Stimulated activated CD8-positive, alpha-beta memory T cell treated with anti-CD3 and anti-CD28 coated beads, Interleukin-4, amount 100 ng/mL, for 4 hours (primary cell): ENCODE measurements at places on chromosomes 2 and 18.

DNA sequence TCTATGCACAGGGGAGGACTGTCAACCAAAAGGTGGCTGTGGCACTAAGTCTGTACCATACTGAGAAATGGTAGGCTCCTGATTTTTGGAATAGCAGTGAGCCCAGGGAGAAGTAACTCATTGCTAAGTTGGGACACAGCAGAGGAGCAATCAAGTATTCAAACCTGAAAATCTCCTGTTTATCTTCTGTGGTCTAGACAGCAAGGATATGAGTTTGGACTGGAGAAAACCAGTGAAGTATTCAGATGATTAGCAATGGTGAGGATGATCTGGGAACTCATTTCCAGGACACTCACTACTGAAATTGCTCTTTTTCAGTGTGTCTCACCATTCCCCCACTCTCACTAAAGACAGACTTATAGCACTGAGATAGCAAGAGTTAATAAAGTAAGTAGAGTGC, 112.0 kb downstream of the GULP1 start:
- DNase-seq, result no peak

DNA sequence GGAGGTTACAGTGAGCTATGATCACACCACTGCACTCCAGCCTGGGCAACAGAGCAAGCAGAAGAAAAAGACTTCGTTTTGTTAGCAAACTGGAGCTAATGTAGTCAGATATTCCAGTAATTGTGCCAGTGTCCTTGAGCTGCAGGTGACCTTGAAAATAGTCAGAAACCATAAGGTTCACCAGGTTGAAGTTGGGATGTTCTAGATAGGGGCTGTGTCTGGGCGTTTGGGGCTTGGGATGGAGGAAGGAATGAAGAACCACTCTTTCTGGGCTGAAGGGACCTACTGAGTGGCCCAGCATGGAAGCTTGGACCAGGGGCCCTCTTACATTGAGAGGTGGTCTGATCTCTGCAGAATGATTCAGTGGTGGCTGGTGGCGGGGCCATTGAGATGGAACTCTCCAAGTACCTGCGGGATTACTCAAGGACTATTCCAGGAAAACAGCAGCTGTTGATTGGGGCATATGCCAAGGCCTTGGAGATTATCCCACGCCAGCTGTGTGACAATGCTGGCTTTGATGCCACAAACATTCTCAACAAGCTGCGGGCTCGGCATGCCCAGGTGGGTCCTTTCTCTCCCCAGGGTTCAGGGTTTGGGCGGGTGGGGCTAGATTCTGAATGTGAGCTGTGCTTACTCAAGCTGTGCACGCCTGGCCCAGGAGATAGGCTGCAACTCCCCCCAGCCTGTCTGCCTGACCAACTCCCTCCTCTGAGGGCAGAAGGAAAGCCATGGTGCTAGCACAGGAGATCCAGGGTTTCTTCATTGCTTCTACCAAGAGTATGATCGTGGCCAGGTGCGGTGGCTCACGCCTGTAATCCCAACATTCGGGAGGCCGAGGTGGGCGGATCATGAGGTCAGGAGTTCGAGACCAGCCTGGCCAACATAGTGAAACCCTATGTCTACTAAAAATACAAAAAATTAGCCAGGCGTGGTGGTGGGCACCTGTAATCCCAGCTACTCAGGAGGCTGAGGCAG, 17.1 kb downstream of the CCT7 start:
- DNase-seq, result no peak

GRCh38 chr2:114609801-114610200, 167.4 kb downstream of the DPP10 start:
- DNase-seq, result no peak

GRCh38 chr18:24013051-24013450, 1.5 kb upstream of the TTC39C start:
- DNase-seq, result no peak

GRCh38 chr2:68714866-68715265, 19.7 kb upstream of the ARHGAP25 start:
- no peak for DNase-seq

DNA sequence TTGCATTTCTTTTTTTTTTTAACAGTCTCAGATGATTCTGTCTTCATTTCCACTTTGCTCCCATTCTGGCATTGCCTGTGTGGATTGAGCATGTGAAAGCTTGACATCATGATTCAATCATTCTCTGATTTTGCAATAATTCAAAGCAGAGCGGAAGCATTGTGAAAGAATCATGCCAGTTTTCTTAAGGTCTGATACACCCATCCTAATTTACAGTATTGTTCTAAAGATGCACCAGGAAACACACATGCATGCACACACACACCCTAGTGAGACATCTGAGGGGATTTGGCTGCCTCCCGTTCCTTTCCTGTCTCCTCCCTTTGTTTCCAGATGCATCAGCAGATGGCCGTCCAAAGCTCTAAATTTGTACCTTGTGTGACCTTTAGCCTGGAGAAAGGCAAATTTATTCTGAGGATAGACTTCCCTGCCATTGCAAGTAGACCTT, 97.3 kb downstream of the FMNL2 start:
- DNase-seq, result no peak

GRCh38 chr2:136517716-136518115, 247.6 kb upstream of the THSD7B start:
- no peak for DNase-seq

GRCh38 chr2:203033395-203033794, 18.7 kb downstream of the NBEAL1 start:
- no peak for DNase-seq

DNA sequence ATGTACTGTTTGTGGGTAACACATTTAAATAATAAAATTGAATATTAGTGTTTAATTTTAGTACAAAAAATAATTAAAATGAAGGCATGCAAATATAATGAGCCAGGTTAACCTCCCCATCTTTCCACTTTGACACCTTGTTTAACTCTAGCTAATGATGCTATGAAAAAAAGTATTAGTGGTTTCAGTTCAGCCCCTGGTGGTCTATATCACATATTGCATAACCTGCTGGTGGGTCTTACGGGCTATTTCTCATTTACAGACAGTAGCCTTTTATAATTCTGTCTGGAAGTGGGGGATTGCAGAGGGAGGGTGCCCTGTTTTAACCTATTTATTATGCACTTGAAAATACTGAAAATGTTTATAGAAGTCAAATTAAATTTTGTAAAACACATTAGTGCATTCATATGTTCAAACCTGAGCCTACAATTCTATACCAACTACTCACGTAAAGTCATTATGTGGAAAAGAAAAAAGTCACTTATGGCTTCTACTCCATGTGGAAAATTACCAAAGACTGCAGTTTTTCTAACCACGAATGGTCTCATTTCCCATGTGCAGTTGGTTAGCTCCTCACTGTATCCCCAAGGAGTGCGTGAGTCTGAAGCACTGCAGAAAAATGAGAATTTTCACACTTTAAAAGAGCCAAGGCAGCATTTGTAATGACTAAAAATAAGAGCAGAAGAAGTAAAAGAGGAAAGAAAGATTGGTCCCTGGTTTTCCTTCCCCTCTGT, 381.0 kb downstream of the MTX2 start:
- no peak for DNase-seq

DNA sequence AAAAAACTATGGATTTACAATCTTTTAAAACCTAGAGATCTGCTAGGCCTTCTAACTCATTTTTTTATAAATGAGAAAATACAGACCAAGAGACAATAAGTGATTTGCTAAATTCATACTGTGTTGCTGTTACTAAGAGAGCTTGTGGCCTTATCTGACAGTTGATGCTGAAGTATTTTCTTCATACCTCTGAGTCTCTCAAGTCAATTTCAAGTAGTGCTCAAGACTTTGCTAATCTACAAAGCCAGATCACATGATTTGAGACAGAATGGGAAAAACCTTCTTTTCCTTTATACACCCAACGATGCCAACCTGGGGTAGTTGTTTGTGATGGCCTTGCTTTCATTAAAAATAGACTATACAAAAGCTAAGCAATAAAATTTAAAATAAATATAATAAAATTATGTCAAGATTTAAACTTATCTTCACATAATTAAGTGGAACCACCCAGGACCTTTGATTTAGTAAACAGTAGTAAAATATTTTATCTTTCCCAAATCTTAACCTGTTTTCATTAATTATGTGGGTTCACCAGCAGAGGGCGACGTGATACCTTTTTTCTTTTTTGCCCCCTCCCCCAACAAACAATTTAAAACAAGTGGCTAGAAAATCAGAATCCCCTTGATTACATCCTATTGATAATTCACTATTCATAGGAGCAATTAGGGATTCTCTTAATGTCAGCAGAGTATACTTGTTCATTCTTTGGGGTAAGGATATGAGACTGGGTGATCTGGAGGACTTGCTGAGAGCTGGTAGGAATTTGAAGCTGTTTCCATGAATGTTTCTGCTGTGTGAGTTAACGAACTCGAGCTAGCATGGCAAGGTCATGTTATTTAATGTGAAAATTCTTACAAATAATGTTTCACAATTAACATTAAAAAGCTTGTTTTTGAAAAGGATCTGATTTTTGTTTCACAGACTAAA, 49.6 kb upstream of the SLC5A7 start:
- no peak for DNase-seq

DNA sequence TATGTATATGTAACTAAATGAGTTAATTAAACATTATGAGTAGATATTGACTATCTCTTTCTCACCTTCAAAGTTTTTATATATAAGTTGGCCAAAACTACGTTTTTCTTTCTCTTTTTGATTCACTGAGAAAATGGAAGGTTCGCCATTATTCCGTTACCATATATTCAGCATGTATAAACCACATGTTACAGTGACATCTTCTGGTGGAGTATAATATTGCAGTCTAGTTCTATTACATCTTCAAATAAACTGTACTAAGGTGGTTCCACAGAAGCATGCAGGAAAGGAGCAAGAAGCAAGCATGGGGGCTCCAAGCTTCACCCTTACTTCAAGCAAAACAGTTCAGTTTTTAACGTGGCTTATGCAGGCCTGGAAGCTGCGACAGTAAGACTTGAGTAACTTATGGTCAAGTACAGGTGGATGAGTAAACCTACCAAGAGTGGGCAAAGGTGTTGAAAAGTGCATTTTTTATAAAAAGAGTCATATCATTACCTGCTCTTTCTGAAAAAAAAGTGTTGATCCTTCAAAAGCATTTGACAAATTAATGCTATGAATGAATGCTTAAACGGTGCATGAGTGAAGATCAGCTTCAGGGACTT, 129.8 kb upstream of the RAB6C start:
- DNase-seq, result no peak

- no peak for DNase-seq
These were observed 3.1 kb downstream of the NRXN1 start for GRCh38 chr2:51028829-51029228.

DNA sequence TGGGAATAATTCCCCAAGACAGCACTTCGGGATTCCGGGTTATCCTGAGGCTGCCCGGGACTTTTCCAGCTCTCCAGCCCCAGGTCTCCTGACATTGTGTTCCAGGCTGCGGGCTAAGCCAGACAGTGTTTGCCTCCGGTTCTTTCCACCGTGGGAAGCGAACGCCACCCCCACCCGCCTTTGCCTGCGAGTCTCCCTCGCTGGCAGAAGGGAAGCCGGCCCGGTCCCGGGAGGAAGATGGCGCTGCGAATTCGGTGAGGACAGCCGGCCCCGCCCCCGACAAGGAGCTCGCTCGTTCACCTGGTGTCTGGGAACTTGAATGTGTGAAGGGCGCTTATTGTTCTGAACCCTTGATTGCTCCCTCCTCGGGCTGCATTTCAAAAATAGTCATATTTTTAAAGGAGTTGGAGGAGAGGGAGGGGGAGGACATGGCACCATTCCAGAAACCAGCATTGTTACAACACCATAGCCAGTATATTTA, 2.9 kb downstream of the LRATD1 start:
- DNase-seq, result no peak

GRCh38 chr2:118013221-118013723, 598 bp downstream of the CCDC93 start:
- no peak for DNase-seq

- no peak for DNase-seq
These were observed 279.8 kb downstream of the C1D start for GRCh38 chr2:67783026-67783425.

DNA sequence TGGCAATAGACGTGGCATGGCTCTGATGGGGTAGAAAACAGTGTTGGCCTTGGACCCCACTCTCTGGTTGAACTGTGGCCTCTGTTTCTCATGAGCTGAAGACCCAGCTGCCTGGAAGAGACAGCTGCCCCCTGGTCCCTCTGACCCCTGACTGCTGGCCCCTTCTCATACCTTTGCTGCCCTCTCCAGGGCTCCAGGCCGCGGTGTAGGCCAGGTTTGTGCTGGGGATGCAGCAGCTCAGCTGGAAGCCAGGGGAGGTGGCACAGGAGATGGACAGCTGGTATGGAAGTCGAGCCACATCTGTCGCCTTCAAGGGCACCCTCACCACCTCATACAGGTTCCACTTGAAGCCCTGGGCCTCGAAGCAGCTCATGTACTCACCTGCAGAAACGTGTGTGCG, 31.7 kb upstream of the SELENOI start:
- no peak for DNase-seq

DNA sequence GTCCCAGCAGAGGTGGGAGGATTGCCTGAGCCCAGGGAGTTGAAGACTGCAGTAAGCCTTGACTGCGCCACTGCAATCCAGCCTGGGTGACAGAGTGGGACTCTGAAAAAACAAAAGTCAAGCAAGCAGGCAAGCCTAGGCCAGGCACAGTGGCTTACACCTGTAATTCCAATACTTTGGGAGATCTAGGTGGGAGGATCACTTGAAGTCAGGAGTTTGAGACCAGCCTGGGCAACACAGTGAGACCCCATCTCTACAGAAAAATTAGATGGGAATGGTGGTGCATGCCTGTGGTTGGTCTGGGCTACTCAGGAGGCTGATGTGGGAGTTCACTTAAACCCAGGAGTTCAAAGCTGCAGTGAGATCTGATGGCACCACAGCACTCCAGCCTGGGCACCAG, 28.6 kb downstream of the STARD7 start:
- no peak for DNase-seq

DNA sequence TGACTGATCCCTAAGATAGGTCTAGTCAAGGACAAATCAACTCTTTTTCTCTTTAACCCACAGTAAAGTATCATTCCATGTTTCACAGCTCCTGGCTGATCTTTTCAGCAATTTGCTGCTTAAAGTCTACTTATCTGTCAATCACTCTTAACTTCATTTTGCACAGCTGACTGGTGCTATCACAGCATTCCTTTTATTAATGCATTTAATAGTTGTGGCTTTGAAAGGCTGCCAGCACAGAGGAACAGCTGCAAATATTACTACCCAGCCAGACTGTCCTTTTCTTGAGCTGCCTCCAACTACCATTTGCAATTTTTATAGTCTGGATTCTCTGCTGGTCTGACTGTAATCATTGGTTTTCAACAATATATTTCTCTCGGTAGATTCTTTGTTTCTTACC, 303.5 kb downstream of the STK39 start:
- no peak for DNase-seq

DNA sequence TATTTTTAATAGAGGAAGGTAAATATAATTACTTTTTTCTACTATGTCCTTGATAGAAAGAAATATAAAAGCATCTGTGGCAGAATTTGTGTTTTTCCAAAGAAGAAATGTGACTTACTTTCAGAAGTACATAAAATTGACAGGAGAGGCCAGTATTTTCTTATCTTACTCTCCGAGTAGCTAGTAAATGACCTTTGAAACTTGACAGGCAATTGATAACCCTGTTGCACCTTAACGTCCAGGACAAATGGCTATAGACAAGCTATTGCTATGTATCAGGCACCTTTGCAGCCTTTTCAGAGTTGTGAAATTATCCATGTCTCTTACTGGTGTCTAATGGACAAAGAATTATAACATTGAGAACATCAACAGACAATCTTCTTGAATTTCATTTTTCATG, 63.0 kb upstream of the TNFRSF11A start:
- DNase-seq, result no peak
